ENCODE measurements at places on chromosomes 4 and X.

DNA sequence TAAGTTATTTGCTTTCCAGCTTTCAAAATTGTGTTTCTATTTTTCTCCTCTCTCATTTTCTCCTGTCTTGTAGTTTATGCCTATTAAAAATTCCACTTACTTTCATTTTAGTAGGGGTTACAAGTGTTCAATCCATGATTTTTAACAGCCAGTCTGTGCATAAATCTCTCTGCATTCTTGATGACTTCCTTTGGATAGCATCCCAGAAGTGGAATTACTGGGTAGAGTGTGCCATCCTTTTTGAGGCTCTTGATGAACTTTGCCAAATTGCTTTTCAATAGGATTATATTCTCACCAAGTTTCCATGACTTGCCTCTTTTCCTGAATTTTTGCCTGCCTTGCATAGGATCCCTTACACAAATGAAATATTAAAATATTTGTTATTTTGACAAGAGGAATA, 58.5 kb downstream of the DIPK2B start:
- DNase-seq = no peak

- DNase-seq = no peak
Measured at GRCh38 chr4:16079046-16079445, 4.8 kb downstream of the PROM1 start.

DNA sequence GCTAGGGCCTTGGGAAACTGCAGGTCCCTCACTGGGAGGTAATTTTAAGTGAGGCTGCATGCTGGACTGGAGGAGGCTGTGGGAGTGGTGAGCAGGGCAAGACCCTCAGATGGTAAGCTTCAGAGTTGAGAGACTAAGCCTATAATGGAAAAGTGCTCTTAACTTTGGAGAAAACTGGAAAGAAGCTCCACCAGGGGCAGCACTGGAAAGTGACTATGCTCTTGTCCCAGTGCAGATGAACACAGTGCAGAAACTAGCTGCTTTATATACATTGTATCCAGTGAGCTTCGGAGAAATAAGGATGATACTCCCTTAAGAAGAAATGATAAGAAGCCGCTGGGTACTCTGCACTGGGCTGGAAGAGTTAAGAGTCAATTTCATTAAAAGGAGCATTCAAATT, 3.2 kb upstream of the MAGEB2 start:
- no peak for DNase-seq

DNA sequence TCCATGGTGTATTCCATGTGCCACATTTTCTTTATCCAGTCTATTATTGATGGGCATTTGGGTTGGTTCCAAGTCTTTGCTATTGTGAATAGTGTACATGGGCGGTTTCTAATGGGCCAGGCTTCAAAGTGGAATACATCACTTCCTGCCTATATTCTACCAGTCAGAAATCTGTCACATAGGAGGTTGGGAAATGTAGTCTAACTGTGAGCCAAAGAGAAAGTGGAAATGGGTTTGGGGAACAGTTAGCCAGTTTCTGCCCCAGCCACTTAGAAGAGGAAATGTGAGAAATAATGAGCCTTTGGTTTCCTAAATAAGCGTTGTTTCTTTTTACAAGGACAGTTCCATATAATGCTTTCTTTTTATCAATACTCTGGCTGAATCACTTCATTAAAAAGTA, 85.1 kb upstream of the AP1S2 start:
- DNase-seq = no peak

GRCh38 chr4:110087070-110087708, 111.2 kb downstream of the ELOVL6 start:
- no peak for DNase-seq

- DNase-seq = no peak
Measured at GRCh38 chr4:14222377-14223029, 595.0 kb upstream of the BOD1L1 start.

GRCh38 chr4:26493461-26493860, 3.2 kb upstream of the CCKAR start:
- DNase-seq = no peak

- no peak for DNase-seq
Measured at GRCh38 chr4:153243468-153243867, 39.2 kb downstream of the TRIM2 start.

DNA sequence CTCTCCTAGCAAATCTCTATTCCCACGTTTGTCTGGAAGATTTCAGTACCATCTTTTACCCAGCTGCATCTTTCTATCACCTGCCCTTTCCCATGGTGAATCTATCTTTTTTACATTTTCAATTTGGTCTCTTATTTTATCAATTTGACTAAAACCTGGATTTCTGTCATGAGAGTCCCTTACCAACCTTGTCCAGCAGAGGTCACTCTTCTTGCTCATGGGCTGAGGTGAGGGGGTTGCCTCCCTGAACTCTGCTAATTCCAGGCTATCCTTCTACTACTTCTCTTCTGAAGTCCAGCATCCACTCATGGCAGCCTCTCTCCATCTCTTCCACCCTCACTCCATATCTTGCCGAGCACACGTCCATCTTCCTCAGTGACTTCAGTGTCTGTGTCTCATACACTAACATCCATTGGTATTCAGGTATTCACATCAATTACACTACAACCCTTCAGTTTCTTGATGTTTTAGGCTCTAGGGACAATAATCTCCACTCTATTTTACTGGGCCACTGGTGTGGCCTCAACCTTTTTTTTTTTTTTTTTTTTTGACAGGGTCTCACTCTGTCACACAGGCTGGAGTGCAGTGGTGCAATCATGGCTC, 17.8 kb upstream of the ZNF827 start:
- DNase-seq = no peak

DNA sequence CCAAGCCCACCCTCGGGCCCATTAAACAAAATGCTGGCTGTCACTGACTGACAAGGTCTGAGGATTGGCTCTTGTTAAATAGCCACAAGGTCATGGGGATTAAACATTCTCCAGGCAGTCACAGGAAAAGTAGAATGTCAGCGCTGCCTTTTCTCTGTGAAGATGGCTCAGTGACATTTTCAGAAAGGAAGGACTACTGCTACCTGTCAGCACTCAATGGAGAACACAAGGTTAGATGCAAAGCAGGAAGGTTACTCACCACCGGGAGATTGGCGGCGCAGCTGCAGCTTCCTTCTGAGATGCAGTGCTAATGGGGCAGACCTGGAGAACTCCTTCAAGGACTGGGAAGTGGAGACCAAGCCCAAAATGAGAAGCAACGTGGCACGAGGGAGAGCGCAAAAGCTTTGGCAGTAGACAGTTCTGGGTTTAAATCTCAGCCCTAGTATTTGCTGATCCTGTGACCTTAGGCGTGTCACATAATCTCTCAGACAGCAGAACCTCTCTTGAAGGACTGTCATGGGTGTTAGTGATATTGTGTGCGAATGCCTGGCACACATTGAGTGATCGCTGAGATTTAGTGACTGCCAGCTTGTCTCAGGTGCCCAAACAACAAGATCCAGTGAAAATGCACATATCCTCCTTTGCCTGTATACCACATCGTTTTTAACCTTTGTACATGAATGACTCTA, 213.1 kb upstream of the BOD1L1 start:
- no peak for DNase-seq

- DNase-seq = no peak
Measured at GRCh38 chr4:1187182-1187581, 14.8 kb upstream of the SPON2 start.

GRCh38 chrX:150574559-150575418, 6.4 kb downstream of the MTM1 start:
- DNase-seq = no peak

DNA sequence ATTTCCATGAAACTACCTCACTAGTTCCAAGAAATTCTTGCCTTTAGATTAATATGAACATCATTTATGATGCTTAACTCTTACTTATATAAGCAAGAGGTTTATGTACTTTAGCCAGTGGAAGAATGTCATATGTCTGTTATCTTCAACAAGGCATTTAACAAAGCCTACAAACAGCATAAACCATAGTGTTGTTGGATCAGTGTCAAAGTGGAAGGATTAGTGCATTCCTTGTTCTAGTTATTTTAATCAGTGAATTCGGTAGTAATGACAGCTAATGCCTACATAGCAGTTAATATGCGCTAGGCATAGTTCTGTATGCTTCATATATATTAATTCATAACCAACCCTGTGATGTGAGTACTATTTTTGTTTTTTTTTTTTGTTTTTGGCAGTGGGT, 3.1 kb downstream of the PI4K2B start:
- DNase-seq = no peak

DNA sequence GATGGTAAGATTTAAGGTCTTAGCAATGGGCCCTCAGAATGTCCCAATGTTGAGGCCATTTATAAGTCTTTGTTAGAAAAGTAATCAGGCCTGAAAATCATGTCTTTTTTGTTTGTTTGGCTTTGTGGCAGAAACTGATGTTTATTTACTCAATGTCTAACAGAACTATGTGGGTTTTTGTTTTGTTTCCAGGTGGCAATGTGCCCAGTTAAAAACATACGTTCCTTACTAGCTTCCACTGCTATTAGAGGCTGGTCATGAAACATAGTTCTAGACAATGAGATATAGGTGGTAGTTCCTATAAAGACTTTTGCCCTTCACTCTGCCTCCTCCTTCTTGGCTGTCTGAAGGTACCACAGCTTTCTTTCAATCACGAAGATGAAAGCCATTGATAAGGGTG, 108.8 kb downstream of the C4orf51 start:
- no peak for DNase-seq

DNA sequence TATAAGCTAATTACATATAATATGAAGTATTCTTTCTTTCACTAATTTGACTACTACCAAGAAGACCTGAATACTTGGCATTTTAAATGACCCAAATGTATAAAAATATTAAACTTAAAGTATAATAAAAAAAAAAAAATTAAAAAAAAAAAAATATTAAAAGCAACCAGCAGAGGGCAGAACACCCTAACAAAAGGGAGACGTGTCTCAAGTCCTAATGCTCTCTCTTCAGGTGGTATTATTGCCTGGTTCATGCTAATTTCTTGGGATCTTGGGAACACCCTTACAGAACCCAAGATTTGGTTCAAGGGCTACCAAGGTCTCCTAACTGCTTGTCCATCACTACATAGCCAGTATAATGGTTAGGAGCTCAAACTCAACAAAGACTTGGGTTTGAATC, 754.8 kb downstream of the RAB28 start:
- DNase-seq = no peak

GRCh38 chrX:47172549-47172948, 21.1 kb upstream of the UBA1 start:
- DNase-seq = no peak

DNA sequence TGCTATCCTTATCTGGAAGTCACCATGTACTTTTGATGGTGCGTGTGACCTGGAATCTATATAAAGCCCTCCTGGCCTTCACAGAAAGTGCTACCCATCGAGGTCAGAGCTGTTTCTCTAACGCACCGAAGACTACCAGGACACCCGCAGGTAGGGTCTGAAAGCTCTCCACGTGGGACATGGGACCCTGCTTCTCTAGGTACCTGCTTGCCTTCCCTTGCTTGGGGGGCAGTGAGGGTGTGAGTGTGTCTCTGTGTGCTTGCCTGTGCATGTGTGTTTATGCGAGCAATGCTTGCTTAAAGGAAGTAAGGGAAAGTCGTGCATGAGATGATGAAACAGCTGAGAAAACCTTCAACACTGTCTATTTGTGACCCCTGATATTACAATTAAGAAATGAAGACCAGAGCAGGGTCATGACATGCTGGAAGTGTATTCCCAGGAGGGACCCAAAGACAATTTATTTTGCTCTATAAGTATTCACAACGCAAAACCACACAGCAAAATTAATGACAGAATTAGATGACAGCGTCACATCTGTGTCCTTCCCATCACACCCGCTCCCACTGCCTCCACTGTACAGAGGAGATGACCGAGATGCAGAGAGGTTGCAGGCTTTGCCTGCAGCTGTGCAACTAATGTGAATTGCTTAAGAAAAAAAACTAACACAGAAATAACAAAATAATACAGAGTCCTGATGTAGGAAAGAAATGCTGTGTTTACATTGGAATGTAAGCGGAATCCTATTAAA, 76.4 kb upstream of the HELT start:
- no peak for DNase-seq

- no peak for DNase-seq
Measured at GRCh38 chr4:82678051-82678450, 116.3 kb upstream of the TMEM150C start.

- DNase-seq = no peak
Measured at GRCh38 chr4:36304138-36304681, 22.8 kb downstream of the DTHD1 start.

DNA sequence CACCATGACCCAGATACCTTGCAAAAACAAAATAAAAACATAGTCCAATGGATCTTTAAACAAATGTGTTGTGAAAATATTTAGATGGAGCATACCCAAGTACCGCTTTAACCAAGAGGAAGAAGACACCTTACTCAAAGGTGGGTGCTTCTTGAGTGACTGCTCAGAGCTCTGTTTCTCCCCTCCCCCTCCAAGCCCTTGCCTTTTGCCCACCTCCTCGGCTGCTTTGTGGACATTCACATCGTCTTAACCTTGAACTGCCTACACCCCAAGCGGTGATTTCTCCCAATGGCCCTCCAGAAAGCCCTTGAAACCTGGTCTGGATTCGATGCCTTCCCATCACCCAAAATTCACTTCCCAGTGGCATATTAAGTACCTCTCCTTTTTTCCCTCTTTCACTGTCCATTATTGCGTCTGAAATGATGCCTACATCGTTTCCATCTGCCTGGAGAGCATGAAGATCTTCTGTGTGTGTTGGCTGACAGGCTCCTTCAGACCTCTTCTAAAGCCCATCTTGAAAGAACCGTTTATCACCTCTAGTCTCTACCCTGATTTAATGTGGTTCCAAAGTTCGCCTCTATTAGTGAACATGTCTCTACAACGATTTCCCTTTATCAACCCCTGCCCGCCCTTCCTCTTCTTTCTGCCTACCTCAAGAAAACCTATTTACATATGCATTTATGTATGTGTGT, 968 bp downstream of the GPRIN3 start:
- DNase-seq = no peak

GRCh38 chr4:155891058-155891457, 12.4 kb upstream of the TDO2 start:
- DNase-seq = no peak

DNA sequence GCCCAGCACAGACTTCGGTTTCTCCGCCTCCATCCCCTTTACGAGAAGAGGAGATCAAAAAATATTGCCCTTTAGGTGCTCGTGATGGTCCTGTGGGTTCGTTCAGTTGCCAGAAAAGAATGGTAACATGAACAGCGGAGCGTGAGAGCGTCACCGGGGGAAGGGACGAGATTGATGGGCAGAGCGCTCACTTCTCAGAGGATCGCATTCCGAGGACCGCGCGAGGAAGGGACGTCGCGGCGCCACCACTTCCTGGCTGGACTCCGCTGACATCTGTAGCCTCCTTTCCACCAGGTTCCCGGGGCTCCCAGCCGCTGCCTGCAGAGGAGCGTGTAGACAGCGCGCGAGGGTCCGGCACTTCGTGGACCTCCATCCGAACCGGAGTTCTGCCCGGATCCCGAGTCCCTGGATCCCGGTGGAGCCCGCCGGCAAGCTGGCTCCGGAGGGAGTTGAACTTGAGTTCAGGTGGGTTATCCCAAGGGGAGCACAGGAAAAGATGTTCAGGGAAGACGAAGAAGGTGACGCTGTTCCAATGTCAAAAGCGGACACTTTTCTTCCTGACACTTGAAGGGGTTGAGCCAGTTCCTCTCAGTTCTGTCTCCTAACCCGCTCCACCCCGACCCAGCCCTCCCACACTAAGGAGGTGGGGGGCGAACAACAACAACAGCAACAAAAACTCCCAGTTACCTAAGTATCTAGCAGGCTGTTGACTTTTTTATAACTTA, 484 bp downstream of the GALNTL6 start:
- DNase-seq = no peak

GRCh38 chrX:152530967-152531366, 79.9 kb upstream of the GABRA3 start:
- no peak for DNase-seq

- DNase-seq = no peak
Measured at GRCh38 chr4:118931786-118932185, 43.1 kb downstream of the SYNPO2 start.

GRCh38 chr4:6277935-6278800, 8.5 kb downstream of the WFS1 start:
- DNase-seq = no peak
